ENCODE measurements at places on chromosomes 16 and 17.

GRCh38 chr17:48727415-48728175, 955 bp downstream of the HOXB13 start:
- no peak for DNase-seq

GRCh38 chr17:78541488-78542206, 35.5 kb downstream of the DNAH17 start:
- no peak for DNase-seq

DNA sequence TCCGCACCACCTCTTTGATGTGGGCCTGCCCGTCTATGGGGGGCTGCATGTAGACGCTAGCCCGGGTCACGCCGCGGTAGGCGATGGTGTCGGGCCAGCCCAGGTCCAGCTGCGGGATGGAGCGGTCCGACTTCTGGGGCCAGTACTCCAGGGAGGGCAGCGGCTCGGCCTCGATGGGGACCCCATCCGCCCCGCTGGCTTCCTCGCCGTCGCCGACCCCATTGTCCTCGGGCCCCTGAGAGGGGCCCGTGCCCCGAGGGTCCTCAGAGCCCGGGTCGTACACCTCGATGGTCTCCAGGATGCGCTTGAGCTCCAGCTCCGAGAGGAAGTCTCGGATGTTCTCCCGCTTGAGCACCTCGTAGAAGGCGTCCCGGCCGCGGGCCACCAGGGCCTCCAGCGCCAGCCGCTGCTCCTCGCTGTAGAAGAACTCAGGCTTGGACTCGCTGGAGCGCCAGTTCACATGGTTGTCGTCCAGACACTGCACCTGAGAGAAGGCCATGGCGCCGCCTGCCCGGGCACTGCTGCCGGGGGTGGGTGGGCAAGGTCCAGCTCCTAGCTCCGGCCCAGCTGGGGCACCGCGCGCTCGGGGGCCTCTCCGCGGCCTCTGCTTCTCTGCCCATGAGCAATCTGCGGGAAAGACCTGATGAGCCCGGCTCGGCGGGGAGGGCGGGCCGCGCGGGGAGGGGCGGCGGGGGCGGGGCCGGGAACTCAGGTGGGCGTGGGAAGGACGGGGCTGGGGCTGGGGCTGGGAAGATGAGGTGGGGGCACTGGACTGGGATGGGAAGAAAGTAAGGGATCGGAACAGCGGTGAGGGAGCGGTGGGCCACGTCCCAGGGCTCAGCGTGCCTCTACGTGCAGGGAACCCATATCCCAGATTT, 782 bp downstream of the FAM83G start:
- DNase-seq = peak; percentile 1

DNA sequence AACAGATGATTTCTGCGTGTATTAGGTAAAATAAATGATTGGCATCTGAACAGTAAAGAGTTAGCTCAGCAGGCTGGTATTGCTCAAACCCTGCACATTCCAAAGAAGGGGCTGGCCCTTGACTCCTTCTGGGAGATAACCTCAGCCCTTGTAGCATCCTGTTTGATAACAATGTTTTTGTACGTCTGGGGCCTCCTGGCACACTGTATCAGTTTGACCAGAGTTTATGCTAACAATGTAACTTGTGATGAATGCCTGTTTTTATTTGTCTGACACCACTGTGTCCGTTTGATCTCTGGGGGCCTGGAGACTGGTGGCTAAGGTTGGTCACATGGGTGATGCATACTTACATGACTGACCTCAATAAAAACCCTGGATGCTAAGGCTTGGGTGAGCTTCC, 43.8 kb upstream of the NDRG4 start:
- no peak for DNase-seq

GRCh38 chr17:67266496-67266895, 21.5 kb upstream of the HELZ start:
- DNase-seq = no peak

DNA sequence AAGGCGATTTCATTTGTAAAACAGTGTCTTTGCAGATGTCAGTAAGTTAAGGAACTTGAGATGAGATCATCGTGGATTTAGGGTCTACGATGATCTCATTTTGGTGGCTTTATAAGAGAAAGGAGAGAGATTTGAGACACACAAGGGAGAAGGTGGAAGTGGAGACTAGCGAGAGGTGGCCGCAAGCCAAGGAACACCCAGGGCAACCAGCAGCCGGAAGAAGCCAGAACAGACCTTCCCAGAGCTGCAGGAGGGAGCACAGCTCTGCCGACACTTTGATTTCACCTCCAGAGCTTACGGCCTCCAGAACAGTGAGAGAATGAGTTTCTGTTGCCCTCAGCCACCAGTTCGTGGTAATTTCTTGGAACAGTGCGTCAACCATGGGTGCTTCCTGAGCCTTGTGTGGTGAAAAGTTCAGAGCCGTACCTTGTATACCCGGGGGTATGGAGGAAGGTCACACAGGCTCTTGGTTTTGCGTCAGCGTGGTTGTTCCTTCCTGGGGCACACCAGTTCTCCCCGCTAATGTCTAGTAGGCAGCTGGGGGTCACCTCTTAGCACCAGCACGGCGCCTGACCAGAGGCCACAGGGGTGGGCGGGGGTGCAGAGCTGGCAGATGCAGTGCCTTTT, 12.9 kb upstream of the SEC14L1 start:
- no peak for DNase-seq

DNA sequence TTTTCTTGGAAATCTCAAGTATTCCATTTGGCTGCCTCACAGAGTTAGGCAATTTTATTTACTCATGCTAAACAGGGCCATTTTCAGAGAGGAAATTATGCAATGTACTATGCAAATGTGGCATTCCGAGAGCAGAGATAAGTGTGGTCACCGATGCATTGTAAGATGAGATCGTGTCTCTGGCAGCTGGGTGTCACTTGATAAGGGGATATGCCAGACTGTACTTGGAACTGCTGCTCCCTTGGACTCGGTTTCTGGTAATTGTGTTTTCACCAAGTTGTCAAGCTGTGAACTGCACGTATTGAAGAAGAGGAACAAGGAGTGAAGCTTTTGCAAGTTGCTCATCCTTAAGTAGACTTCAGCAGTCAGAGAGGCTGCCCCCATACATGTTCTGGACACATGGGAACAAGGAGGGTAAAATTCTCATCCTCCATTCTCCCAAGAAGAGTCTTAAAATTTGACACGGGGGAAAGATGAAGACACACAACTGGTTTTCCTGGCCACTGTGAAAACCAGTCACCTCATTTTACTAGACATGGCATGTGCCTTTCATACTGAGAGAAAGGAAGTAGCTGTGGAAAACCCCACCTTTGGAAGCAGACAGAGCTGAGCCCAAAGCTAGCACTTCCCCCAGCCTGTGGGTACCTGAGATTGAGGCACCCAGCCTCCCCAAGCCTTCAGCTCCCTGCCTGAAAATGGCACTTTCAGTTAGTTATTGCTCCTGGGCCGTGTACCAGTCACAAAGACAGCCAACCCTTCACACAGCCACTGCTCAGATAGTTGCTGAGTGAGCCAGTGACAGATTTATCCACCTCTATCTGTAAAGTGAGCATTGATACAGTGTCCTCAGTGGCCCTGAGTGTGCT, 150.7 kb downstream of the SOCS1 start:
- no peak for DNase-seq

DNA sequence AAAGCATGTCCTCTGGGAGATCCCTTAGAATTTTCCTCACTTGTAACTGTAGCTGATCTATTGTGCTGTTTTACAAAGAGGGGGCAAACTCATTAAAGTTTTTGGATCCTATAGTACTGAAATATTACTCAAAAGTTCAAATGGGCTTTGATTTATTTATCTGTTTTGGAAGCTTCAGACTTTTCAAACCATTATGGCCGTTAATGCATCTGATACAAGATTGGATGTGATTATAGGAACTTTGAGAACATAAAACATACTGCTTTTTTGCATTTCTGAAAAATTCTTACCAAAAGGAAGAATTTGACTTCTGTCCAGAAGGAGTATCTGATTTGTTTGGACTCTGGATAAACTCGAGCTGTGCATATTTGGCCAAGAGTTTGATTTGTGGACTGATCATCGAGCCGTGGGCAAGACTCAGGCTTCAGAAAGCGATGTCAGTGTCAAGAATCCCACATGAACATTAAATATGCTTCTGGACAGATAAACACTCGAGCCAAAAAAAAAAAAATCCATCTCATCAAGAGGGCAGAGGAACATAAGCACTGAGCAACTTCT, 8.2 kb upstream of the MARCHF10 start:
- DNase-seq = no peak

GRCh38 chr16:74611721-74612120, 4.8 kb upstream of the GLG1 start:
- no peak for DNase-seq

- no peak for DNase-seq
Observed at GRCh38 chr17:79530361-79531105, 80.3 kb downstream of the RBFOX3 start.

- no peak for DNase-seq
Observed at GRCh38 chr16:1433756-1434155, 2.9 kb downstream of the PERCC1 start.

DNA sequence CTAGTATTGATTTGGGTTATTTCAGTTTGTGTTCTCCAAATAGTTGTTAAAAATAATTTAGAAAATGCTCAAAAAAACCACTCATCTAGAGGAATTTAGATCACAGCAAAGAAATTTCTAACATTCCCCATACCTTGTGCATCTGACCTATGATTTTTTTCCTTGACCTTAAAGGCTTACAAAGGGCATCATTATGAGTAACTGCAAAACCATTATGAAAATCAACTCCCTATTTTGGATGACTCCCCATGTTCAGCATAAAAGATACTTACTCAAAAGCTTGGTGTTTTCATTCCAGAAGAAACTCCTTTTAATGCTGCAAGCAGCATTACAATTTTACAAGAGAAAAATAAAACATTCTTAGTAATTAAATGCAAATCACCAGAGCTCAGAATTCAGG, 83.2 kb downstream of the GRIN2A start:
- DNase-seq = no peak

DNA sequence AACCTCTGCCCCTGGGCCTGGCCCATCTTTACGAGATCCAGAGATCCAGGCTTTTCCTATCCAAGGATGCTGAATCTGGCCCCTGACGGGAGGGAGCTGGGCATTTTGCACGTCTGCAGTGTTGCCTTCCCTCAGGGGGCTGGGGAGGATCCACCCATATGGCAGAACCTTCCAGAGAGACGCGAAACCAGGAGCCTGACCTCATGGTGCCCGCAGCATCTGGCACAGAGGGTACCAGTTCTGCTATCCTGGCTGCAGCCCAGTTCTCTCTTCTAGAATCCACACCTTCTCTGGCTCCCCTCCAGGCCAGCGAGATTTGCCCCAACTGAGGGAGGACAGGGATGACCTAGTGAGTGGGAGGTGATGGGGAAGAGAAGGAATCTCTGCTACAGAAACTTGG, 20.5 kb upstream of the ZNF652 start:
- DNase-seq = no peak

GRCh38 chr17:31654936-31655335, 204.1 kb downstream of the COPRS start:
- DNase-seq = no peak

GRCh38 chr17:13825526-13826040, 223.9 kb upstream of the HS3ST3A1 start:
- no peak for DNase-seq

DNA sequence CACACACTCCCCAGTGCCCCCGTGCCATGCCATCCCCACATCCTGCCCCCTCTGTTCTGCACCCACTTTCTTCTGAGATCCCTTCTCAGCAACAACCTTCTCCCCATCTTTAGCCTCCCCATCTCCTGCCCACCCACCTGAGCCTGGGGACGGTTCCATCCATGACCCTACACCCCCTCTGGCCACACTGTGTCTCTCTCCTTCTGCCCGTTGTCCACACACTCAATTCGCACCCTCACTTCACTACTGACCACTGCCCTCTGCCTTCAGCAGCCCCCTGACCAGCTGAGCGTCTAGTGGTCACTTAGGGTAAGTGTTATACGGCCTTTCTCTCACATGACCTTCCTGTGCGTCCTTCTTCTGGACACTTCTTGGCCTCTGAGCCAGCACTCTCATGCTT, 6.1 kb downstream of the ARHGAP27 start:
- DNase-seq = no peak

DNA sequence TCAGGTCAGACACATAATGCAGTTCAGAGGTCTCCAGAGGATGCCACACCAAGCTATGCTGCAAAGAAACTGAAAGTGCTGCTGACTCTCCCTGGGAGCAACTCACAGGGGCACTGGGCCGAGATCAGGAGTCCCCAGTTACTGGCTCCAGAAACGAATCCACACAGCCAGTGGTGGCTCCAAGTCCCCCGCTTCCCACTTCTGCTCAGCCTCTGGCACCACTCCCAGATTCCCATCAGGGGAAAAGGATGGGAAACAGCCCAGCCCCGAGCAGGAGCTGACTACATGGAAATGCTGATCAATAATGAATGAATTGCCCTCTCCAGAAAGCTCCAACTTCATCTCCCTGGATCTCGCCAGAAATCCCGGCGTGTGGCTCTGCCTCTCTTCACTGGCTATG, 62.3 kb upstream of the CDH5 start:
- no peak for DNase-seq

DNA sequence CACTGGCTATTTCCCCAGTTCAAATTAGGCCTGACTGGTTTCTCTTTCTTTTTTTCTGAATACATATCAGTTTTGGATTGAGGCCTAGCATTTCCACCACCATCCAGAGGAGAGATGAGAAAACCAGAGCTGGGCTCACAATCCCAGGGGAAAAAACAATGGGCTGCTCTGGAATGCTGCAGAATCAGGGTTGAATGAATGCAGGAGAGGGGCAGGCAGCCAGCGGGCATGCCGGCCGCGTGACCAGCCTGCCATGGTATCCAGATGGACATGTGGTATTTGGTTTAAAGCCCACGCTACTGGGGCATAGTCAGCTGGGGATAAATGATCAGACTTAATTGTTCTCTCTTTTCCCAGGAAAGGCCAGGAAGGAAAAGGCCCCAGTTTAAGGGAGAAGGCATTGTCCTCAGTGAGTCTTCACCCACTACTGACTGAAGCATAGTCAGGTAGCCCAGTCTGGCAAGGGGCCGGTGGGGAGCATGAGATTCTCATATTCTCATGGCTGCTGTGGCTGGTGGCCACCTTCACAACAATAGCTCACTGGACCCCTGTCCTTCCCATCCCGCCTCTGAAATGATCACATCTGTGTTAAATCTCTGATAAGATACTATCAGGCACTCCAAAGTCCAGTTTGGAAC, 38.7 kb upstream of the RHOT1 start:
- no peak for DNase-seq

GRCh38 chr17:60059082-60059481, 19.6 kb downstream of the HEATR6 start:
- no peak for DNase-seq

DNA sequence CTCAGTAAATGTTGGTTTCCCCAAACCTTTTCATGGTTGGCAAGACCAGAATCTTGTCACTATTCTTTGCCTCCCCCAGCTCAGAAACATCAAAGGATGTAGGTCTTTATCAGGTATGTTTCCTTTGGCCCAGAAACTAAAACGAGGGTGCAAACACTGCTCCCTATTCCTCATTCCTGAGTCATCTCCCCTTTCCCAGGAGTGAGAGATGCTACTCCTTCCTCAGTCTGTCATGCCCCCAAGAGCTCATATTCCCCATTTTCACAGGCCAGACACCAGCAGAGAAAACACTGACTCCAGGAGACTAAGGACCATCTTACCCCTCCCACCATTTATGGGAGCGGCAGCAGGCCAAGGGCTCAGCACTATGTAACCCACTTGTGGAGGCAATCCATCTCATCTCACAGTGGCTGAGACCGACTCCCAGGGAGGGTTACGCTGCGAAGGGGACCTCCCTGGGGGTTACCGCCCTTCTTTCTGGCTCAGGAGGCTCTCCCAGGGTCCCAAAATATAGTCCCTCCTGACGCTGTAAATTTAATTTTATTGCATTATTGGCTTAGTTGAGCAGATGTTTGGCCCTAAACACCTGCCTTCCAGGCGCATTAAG, 1.5 kb downstream of the GEMIN4 start:
- no peak for DNase-seq

GRCh38 chr17:699345-699744, 15.3 kb downstream of the VPS53 start:
- DNase-seq = no peak

Data from NCI-H2081 (cell line).